M059J (cell line): ENCODE measurements at places on chromosomes 7 and 10.
A peak's percentile ranks its signal among the peaks of the same experiment; 100 is the strongest.

- DNase-seq: no peak
Measured at GRCh38 chr7:132956556-132956955, 125.3 kb downstream of the CHCHD3 start.

DNA sequence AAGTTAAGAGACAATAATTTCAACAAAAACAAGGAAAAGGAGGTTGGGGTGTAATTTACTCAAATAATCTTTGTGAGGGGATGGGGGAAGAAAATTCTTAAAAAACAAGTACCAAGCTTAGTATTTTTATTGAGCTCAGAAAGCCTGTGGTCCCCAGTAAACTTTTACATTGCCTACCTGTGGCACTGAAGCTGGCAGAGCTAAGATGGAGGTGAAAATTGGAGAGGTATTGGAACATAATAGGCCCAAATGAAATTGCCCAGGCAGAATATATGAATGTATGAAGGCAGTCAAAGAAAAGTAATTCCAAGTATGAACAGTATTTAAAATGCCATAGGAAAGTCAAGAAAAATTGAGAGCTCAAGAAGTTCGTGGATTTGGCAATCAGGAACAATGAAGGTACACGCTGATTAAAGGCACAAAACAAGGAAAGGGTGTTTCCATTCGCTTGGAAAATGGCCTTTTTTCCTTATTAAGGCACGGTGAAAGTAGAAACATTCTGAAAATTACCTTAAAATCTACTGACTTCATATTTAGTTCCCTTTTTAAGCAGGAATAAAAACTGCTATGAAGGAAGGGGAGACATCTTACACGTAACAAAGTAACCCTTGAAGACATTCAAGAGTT is 3.4 kb upstream of the KMT2E start:
- DNase-seq: no peak

- DNase-seq: peak; percentile 94
Measured at GRCh38 chr7:7554021-7554432, 12.7 kb upstream of the MIOS start.

DNA sequence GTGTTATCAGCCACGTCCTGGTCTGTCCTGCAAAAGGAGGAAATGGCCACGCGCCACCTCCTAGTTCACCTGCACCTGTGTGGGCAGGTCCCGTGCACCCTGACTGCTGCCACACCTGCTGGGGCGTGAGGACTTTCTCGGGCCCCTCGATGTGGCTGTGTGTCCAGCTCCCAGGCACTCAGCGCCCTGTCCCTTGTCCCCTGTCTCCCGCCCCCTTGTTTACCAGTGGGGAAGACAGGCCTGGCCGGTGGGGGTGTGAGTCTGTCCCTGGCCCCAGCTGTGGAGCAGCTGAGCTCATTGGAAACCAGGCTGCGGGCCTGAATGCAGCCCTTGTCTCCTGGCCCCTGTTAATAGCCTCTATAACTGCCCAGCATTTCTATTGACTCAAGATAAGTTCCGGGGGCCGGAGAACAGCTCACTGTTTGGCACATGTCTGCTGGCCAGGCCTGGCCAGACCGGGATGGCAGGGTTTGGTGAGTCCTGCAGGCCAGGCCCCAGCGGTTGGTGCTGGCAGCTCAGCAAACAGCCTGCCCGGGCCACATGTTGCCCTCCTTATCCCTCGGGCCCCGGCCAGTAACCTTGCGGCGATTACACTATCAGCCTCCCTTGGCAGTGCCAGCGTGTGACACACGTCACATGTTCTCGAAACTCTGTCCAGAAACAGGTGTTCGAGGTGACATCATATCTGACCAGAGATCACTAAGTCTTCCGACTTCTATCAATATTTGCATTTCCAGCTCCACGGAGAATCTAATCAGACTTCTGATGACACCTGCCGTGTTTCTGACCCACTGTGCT is 52.1 kb downstream of the FOXL3 start:
- DNase-seq: no peak

GRCh38 chr7:5143106-5143505 is 46.9 kb upstream of the WIPI2 start:
- DNase-seq: peak; percentile 7

DNA sequence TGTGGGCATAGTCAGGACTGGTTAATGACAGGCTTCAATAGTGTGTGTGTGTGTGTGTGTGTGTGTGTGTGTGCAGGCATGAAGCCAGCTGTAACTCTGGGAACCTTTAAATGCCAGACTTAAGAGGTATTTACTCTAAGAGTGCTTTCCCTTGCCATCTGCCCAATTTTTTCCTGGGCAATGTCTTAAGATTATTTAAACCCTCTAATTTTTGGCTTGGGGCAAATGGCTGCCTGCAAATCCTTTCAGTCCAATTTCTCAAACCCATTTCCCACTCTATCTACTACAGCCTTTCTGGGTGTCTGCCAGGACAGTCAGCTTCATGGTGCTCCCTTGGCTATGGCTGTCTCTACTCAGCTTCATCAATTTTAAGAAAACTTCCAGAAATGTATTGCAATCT is 62.6 kb upstream of the C1GALT1 start:
- DNase-seq: no peak

DNA sequence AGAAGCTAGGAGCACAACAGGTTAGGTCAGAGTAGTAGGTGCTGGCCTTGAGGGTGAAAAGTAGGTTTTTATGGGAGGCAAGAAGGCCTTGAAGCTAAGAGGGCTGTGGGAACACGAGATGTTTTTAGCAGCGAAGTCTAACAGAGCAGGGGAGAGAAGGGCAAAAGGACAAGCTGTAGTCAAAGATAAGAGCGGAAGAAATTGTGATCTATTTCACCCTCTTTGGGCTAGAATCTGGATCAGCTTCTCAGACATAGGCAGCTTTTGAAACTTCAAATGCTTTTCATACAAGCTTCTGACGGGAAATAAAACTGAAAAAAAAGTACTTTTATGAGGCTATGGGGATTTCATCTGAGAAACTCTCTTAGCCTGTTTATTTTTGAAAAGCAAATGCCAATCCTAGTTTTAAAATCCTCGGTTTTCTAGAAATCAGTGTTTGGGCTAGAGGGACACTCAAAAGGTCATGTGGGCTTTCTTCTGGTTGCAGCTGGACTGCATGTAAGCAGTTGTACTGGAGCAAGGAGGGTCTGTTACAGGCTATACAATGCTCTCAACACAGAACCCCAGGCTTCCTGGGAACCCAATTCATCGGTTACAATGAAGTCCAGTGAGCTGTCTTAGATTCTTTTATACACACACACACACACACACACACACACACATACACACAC is 83.6 kb downstream of the RNF216 start:
- DNase-seq: no peak
